ENCODE measurements at places on chromosomes 11 and 22. TPM values are rescaled to one million over a fixed set of nuclear protein-coding genes. Genes with fewer than 3 reads are reported as not detected.

The SHANK2 gene
- 3.2 TPM for total RNA-seq

The CASP1 gene
- total RNA-seq: 15.8 TPM

The MTA2 gene
- total RNA-seq: 110 TPM

The USP2 gene
- 1.5 TPM for total RNA-seq

The CASP5 gene
- not detected for total RNA-seq

The GGT1 gene
- 1.5 TPM for total RNA-seq

The DGAT2 gene
- total RNA-seq: 2.4 TPM

The SLC22A8 gene
- total RNA-seq: not detected

The C11orf87 gene
- total RNA-seq: 0.13 TPM

The MUC5AC gene
- total RNA-seq: not detected

The IGLL1 gene
- total RNA-seq: not detected

The POLA2 gene
- total RNA-seq: 6.0 TPM

The HEPHL1 gene
- not detected for total RNA-seq

The APOBEC3F gene
- total RNA-seq: 7.8 TPM

The WT1 gene
- total RNA-seq: not detected

The DAGLA gene
- 2.4 TPM for total RNA-seq

The CLP1 gene
- total RNA-seq: 11.4 TPM

The BRSK2 gene
- under 0.01 TPM for total RNA-seq

The YPEL1 gene
- total RNA-seq: 1.9 TPM

The SCUBE1 gene
- total RNA-seq: 7.4 TPM

The IFT27 gene
- total RNA-seq: 16.5 TPM

The RGL4 gene
- total RNA-seq: not detected

The CCDC157 gene
- total RNA-seq: 1.4 TPM

The TTC17 gene
- total RNA-seq: 91.1 TPM

The C11orf52 gene
- total RNA-seq: 2.0 TPM

The SYTL2 gene
- 26.4 TPM for total RNA-seq

The ZP1 gene
- total RNA-seq: not detected

The OR10G6 gene
- total RNA-seq: not detected

The DLAT gene
- 42.7 TPM for total RNA-seq

The CD248 gene
- 29.1 TPM for total RNA-seq

The OR52I1 gene
- not detected for total RNA-seq

The OR56A1 gene
- total RNA-seq: not detected

Measured in articular chondrocyte of knee joint (primary cell).